ENCODE measurements at places on chromosomes 13 and 19. TPM values are rescaled to one million over a fixed set of nuclear protein-coding genes. Genes with fewer than 3 reads are reported as not detected.

The ZNF121 gene
- 19.0 TPM for total RNA-seq

The KCNC3 gene
- not detected for total RNA-seq

DNA sequence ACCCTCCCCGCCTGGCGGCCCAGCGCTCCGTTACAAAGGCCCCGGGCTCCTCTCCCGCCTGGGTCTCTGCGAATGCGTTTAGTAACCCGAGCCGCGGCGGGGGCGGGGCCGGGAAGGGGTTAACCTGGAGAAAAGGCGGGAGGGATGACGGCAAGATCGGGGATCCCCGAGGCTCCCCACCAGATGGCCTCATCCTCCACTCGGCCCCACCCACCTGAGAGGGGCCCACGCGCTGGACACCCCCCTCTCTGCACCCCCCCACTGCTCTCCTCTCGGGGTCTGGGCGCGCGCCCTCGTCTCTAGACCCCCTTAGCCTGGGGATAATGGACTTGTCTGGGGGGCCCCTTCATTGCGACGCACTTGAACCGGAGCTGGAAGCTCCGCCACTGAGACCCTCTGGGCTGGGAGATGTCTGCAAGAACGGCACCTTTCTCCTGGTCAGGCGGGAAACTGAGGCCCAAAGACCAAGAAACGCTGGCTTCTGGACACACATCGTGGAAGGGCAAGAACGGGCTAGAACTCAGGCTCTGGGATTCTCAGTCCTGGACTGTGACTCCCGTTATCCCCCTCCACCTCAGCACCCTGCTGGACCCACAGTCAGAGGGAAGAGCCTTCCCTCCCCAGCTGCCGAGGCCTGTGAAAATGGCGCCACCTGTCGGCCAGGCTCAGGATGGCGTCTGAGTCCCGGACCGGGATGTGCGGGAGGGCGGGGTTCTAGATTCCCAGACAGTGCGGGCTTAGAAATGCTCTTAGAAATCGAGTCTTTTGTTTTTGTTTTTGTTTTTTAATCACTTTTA lies 2.9 kb upstream of the LTBP4 start:
- DNase-seq, result peak; percentile 92

DNA sequence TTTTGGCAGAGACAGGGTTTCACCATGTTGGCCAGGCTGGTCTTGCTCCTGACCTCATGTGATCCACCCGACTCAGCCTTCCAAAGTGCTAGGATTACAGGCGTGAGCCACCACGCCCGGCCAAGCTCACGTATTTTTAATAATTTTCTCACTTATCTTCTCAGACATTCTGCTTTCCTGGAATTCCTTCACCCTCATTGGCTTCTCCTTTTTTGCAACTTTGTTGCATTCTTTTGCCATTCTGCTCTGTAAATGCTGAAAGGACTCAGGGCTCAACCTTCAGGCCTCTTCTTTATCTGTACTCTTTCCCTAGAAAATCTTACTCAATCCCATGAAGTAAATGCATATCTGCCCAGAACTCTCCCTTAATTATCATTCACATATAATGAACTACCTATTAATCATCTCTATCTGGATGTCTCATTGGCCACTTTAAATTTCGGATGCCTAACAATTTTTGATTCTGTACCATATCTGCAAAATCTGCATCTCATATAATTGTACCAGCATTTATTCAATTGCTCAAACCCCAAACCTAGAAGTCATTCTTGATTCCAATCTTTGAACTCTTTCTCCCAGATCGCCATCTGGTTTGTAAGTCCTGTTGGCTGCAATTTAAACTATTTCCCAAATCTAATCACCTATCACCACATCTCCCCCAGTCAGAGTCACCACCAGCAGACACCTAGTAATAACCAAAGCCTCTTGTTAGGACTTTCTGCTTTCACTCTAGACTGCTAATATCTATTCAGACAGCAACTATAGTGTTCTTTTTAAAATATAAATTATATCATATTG lies 18.2 kb upstream of the OXGR1 start:
- no peak for DNase-seq

GRCh38 chr19:50875795-50876422 lies 2.7 kb downstream of the KLK2 start:
- DNase-seq, result no peak

- peak; percentile 7 for DNase-seq
Observed at GRCh38 chr13:94272038-94272437, 207.4 kb downstream of the DCT start.

DNA sequence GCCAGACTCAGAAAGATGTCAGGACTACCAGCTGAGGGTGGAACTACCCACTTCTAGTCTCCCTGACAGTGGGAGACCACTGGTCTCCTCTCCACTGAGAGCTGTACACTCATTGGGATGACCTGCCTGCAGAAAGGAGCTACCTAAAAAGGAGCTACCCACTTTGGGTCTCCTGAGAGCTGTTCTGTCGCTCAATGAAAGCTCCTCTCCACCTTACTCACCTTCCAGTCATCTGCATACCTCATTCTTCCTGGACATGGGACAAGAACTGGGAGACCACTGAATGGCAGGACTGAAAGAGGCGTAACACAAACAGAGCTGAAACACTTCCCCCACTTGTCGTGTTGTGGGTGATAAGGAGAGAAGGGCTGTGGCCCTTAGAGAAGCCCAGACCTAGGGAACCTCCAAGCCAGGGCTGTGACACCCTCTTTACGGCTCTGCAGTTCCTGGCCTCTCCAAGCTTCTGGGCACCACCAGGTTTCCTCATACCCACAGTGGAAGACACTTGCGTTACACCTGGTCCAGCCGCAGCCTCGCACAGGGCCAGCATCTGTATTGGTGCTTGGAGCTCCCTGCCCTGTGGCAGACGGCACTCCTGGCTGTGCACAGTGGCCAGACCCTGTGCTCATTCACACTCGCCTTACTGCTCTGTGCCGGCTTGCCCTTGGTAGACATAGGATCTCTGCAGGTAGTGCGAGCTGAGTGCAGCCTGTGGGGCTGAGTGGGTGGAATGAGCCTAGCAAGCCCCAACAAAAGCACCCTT lies 54.9 kb upstream of the SLITRK6 start:
- no peak for DNase-seq

- peak; percentile 93 for DNase-seq
Observed at GRCh38 chr19:48445256-48445605, 552 bp upstream of the GRWD1 start.

DNA sequence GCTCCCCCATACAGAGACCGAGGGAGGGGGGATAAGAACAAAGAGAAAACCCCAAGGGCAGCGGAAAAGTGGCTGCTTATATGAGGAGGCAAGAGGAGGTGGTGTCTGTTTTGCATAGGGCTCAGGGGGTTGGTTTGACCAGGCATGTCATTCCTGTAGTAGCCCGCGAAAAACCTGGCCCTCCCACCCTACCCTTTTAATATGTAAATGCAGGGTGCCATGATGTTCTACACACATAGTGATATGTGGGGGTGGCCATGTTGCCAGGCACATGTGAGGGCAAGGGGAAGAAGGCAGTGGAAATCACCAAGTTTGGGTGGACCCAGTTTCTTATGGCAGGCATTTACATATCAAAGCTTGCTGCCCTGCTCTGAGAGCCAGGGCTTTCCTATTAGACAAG lies 203.5 kb upstream of the UBL3 start:
- no peak for DNase-seq

DNA sequence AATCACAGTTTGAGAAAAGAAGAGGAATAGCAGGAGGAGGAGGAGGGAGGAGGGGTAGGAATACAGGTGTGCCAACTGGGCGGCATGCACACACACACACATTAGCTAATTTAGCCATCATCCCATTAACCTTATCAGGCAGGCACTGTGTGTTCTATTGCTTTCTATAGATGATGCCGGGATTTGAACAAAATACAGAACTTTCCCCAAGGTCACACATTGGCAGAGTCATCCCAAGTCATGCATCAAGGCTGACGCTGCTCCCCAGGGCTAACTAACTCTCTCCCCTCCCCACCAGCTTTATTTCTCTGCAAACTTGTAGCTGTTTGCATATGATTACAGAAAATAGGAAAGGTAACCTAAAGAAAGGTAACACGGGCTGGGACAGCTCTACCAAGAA lies 83.0 kb downstream of the NUFIP1 start:
- no peak for DNase-seq
